ENCODE measurements at places on chromosomes 12 and 14. TPM values are rescaled to one million over a fixed set of nuclear protein-coding genes. Genes with fewer than 3 reads are reported as not detected.

Gene NKX2-8
- 4.0 TPM for total RNA-seq

Gene PGF
- total RNA-seq = 4.5 TPM

Gene SPATS2
- 31.5 TPM for total RNA-seq

Gene CCDC196
- total RNA-seq = not detected

Gene PIWIL1
- total RNA-seq = not detected

Gene NEMP1
- 14.0 TPM for total RNA-seq

Gene INSM2
- total RNA-seq = not detected

Gene ANKS1B
- total RNA-seq = 0.72 TPM

Gene AMDHD1
- total RNA-seq = 3.0 TPM

Gene CCDC38
- 0.07 TPM for total RNA-seq

Gene TAS2R19
- not detected for total RNA-seq

Gene KRT7
- 5,590 TPM for total RNA-seq

Gene KRT6C
- not detected for total RNA-seq

Gene SLC2A14
- total RNA-seq = 0.63 TPM

Gene TTC6
- 0.29 TPM for total RNA-seq

Gene ATG101
- 103 TPM for total RNA-seq

Gene KRT86
- 42.4 TPM for total RNA-seq

Gene TPH2
- not detected for total RNA-seq

Gene RTL1
- 0.23 TPM for total RNA-seq

Gene TPPP2
- total RNA-seq = not detected

Gene PLBD1
- total RNA-seq = 4.6 TPM

Gene OASL
- 2.5 TPM for total RNA-seq

Gene ART4
- not detected for total RNA-seq

Data from A549 treated with Hydrocortisone at 1 μM for 4 hours (cell line).